ENCODE measurements at places on chromosomes 3 and 15. TPM values are rescaled to one million over a fixed set of nuclear protein-coding genes. Genes with fewer than 3 reads are reported as not detected.

PLCB2 gene
- 0.72 TPM for total RNA-seq

IQCF2 gene
- total RNA-seq: not detected

ASB14 gene
- not detected for total RNA-seq

GOLGA6B gene
- not detected for total RNA-seq

CYP1A2 gene
- not detected for total RNA-seq

FANCD2OS gene
- not detected for total RNA-seq

ADAMTS17 gene
- total RNA-seq: under 0.01 TPM

PRR20G gene
- not detected for total RNA-seq

MYO5A gene
- total RNA-seq: 67.7 TPM

PPP2R3A gene
- total RNA-seq: 26.1 TPM

CHCHD4 gene
- 9.2 TPM for total RNA-seq

CLDN16 gene
- 0.22 TPM for total RNA-seq

NOX5 gene
- 0.22 TPM for total RNA-seq

REC114 gene
- total RNA-seq: not detected

Measured in placental pericyte (primary cell).